ENCODE measurements at places on chromosomes 3 and 15.

GRCh38 chr3:161320837-161321236 lies 50.5 kb downstream of the SPTSSB start:
- DNase-seq = no peak

DNA sequence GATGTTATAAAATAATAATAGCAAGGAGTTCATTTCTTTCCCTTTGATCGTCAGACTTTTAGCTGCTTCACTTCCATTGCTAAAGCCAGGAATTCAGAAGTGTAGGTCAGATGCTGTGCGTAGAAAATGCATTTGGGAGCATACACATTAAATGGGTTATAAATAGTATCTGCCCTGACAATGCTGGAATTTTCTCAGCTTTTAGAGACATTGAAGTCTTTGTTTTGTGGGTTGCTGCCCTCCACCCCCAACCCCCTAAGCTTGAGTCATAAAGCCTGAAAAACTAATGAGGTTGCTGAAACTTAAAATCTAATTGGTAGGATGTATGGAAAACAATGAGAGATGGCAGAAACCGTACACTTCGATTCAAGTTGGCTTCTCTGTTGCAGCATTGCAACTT lies 81.9 kb downstream of the MITF start:
- DNase-seq = no peak

DNA sequence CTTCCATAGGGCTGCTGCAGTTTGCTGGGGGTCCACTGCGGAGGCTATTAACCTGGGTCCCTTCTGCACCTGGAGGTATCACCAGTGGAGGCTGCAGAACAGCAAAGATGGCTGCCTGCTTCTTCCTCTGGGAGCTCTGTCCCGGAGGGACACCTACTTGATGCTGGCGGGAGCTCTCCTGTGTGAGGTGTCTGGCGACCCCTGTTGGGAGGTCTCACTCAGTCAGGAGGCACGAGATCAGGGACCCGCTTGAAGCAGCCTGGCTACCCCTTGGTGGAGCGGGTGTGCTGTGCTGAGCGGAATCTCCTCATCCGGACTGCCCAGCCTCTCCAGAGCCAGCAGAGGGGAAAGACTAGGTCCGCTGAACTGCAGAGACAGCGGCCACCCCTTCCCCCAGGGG lies 56.0 kb upstream of the CTXND1 start:
- DNase-seq = no peak

- DNase-seq = no peak
These were observed 53.2 kb downstream of the MEF2A start for GRCh38 chr15:99618941-99619411.

GRCh38 chr15:39720621-39721611 lies 61.7 kb downstream of the FSIP1 start:
- no peak for DNase-seq
